ENCODE measurements at places on chromosomes 11 and 22.

DNA sequence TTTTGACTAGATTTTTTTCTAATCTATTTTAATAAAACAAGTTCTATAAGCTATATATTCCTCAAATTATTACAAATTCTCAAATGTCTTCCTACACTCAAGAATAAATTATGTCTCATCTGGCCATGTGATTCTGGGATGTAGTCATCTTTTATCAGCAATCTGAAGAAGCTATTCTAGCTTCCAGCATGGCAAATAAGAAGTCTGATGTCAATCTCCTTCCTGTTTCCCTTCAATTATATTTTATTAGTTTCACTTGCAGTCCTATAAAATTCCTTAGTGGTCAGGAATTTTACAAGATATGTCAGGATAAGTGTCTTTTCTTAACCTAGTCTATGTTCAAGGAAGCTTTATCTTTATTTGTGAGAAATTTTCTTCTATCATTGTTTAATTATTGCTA, 10.4 kb upstream of the ANO3 start:
- DNase-seq = no peak

DNA sequence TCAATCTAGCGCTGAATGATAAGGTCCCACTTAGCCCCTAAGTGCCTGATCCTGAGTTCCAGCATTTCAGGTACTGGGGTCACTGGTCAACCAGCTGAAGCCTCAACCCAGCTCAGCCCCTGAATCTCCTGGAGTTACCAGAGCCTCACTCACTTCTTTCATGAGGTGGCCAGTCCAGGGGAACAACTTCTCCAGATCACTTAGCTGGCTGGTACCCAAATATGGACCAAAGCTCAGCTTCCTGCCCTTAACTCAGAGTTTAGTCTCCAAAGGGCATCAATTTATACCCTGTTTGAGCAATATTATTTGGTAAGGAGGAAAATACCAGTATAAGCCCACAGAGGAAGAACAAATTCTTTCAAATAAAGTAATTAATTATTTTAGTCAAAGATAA, 105.6 kb downstream of the SLC1A2 start:
- DNase-seq = no peak

GRCh38 chr11:102288725-102289083, 28.6 kb upstream of the BIRC3 start:
- DNase-seq = no peak

DNA sequence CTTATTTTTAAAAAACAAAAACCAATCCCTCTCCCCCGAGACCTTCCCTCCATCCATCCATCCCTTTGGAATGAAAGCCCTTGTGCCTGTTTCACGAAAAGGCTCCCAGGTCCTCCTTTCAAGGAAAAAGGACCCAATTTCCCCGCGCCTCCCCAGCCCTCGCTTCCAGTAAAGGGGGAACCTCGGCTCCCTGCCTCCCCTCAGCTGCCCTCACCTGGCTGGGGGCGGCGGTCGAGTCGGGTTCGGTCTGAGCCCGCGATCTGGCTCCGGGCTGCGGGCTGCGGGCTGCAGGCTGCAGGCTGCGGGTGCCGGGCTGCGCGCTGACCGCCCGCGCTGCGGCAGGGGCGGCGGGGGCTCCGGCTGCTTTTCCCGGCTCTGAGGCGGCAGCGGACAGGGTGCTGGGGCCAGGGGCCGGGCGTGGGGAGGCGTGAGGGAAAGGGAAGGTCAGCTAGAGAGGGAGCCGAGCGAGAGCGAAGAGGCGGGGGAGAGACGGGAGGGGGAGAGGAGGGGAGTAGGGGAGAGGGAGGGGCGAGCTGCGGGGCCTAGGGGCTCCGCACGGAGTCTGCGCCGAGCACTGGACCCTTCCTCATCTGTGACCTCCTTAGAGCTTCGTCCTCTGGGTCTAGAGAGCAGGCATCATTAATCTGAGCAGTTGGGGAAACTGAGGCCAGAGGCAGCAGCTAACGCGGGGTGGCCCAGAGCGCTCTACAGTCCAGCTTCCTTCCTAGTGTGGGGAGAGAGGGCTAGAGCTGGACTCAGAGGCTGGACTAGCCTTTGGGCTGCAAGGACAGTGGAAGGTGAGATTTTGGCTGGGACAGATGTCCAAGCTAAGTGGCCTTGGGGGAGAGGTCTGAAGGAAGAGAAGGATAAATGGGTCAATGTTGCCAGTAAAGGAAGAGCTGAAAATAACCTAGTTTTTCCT, at the start of gene C1QTNF4:
Gene C1QTNF4 (minus strand): TSS at position 478 of the 922 bp plus-strand sequence. CDS start 3,601 bp downstream, outside the sequence.
- peak; percentile 31 for DNase-seq

DNA sequence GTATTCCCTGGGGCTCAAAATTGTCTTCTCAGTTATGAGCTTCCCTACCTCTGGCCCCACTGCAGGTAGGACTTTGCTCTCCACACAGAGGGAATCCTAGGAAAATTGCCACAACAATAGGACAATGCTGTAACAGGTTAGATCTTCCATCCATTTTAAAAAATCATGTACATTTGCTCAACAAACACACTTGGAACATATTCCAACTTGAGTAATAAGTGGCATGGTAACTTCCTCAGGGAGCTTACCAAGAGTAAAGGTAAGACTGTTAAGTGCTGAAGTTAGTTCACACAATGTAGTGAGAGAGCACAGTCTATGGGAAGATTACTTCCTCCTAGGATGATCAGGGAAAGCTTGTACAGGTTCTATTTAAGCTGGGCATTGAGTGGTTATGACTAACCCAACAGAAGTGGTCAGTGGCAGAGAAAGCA, 78.9 kb upstream of the BIRC3 start:
- no peak for DNase-seq

GRCh38 chr11:10497371-10498021, 42.4 kb downstream of the AMPD3 start:
- DNase-seq = no peak

- DNase-seq = no peak
These were observed 67.9 kb downstream of the DKK3 start for GRCh38 chr11:11940551-11940950.

DNA sequence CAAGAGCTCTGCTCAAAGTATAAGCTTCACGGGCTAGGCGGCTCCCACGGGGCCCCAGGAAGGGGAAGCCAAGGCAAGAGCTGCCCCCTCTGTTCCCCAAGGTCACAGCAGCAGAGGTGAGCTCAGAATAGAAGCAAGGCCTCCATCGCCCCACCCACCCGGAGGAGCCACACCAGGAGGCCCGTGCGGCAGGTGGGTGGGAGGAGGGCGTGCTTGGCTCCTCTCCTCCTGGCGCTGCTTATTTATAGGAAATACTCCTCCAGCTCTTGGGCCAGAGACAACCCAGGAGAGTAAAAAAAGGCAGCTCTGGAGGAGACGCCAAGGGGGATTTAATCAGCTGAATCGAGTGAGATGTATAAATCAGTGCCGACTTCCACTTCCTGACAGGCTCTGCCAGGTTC, 87.8 kb downstream of the FEZ1 start:
- DNase-seq = no peak

DNA sequence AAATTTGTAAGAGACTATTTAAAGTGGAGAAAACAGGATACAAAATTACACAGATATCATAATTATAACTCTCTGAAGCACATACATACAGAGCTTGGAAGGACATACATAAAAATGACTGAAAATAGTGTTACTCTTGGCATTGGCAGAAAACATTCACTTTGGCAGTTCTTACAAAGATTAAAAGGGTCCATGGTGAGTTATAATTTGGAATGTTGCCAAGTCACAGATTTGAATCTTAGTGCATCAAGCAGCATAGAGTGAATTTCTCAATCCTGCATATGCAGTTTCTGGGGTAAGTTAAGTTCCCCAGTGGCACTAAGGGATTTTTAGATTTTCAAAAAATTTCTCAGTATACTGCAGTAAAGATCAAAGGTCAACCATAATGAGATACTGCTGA, 115.9 kb downstream of the CCDC81 start:
- no peak for DNase-seq

DNA sequence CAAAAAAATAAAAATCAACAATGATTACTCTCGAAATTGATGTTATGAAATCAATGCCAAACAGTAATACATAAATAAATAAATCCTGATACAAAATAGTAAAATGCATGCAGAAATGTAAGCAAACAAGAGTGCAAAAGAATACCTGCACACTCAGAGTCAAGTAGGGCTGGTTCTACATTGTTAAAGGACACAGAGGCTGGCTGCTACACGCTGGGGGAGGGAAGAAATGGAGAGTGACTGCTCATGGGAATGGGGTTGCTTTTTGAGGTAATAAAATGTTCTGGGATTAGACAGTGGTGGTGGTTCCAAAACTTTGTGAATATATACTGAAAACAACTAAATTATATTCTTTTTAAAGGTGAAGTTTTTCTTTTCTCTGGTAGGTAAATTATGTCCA, 32.1 kb downstream of the MAPK1 start:
- no peak for DNase-seq

DNA sequence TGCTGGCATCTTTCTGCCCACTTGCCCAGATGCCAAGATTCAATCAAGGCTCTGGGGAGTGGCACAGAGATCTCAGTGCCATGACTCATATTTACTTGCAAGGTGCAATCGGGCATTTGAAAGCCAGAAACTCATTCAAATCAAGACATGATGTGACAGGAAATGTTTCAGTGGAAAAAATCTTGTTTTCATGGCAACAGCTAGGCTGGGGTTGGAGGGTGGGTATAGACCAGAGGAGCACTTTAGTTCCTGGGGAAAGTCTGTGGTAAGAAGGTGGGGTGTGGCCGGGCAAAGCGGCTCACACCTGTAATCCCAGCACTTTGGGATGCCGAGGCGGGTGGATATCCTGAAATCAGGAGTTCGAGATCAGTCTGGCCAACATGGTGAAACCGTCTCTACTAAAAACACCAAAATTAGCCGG, 1.2 kb downstream of the MAJIN start:
- DNase-seq = no peak

- no peak for DNase-seq
These were observed 65.5 kb upstream of the DRD2 start for GRCh38 chr11:113540416-113541330.

GRCh38 chr11:1559111-1559951, 12.7 kb downstream of the DUSP8 start:
- DNase-seq = no peak

- peak; percentile 74 for DNase-seq
These were observed 55.0 kb upstream of the DEPDC7 start for GRCh38 chr11:32960553-32961164.

GRCh38 chr11:34331329-34331728, 26.5 kb downstream of the ABTB2 start:
- DNase-seq = no peak

DNA sequence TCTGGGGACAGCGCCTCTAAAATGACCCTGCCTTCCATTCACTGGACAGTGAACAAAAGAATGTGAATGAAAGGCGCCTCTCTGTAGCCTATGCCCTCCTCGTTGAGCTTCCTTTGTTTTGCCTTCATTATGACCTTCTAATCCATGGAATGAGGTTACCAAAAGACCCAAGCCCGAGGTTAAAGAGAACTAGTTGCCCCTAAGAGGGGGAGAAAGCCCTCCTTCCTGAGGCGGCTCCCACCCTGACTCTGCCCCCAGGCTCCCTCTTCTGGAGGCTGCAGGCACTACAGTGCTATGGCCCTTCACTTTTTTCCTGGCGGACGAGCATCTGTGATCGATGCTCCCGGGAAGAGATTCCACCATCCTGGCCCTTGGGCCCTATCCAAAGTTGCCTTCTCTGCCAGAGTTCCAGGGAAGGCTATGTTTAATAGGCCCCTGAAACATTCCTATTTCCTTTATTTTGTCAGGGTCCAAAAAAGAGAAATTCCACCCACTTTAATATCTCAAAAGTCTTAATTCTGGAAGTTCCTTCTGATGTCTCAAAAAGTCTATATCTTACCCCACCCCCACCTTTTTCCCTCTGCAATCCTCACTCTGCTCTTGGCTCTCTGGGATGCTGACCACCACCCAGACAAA, 147.3 kb downstream of the FEZ1 start:
- DNase-seq = peak; percentile 34

GRCh38 chr22:20167643-20168322, 16.9 kb upstream of the CCDC188 start:
- DNase-seq = no peak

- no peak for DNase-seq
These were observed 42.4 kb upstream of the API5 start for GRCh38 chr11:43269254-43269918.
